ENCODE measurements at places on chromosomes 12 and 14. TPM values are rescaled to one million over a fixed set of nuclear protein-coding genes. Genes with fewer than 3 reads are reported as not detected.

DNA sequence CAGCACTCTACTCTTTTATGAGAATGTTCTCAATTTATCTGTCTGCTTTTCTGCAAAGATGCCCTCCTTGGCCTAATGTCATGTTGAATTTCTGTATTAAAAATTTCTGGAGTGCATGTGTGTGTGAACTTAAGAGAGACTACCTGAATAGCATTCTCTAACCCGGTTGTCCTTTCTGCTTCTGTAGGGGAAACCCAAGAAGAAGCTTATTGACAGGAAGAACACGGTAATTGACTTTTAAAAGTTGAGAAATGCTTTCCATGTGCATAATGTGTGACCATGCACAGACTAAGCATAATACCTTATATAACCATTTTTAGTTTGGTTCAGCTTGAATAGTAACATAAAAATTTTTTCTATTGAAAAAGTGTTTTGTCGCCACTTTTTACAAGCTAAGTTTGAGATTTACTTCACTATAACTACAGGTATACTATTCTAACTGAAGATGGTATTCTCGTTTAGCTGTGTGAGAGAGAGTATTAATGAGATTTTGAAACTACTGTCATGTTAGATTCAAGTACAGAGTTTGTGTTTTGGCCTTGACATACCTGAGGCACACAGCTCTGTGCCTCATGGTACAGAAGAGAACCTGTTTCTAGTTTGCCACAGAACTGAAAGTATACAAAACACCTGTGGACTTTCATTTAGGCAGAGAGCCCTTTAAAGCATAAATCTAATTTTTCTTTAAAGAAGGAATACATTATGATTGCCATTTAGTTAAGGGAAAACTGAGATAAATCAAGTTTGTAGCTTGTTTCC lies 96.8 kb downstream of the TTLL5 start:
- DNase-seq: no peak

DNA sequence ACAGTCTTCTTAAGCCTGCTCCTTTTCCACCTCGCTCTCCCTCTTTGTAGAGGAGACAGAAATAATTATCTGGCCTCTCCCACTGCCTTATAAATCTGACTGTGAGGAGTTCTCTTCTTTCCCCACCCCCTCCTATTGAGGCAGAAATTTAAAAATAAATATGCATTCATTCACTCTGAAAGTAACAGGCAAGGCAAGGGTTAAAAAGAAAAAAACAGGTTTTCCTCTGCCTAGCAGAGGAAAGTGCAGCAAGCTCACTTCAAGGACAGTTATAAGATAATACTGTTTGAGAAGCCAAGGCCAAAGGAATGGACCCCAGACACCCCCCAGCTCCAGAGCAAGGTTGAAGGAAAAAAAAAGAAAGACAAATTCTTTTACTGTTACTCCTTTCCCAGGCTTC lies 56.3 kb downstream of the DHRS2 start:
- no peak for DNase-seq

DNA sequence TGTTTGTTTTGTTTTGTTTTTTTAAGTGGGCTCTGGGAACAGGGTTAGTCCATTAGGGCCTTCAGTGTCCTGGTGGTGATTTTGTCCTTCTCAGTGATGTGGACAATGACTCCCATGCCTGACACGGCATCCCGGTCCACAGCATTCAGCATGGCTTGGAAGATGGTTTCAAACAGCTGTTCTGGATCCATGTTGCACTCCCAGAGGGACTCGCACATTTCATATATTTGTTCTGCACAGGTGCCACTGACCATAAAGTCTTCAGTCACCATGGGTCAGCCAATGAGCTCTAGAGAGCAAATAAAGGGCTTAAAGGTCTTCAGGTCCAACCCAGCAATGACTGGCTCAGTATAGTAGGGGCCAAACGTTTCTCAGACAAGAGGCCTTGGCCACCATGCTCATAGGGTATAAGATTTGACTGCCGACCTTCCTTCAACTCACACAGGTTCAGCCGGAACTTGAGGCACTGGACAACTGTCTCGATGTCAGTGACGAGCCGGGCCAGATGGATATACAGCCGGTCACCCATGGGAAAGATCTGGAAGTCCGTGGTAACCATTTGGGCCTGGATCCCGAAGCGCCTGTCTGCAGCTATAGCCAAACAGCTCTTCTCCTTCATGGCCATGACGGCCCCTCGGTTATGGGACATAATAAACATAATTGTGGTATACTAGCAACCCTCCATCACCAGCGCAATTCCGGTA lies 18.0 kb downstream of the OR10P1 start:
- no peak for DNase-seq

- DNase-seq: no peak
Measured at GRCh38 chr12:50529345-50529744, 24.6 kb downstream of the DIP2B start.

GRCh38 chr12:4134448-4135263 lies 138.9 kb upstream of the CCND2 start:
- no peak for DNase-seq

DNA sequence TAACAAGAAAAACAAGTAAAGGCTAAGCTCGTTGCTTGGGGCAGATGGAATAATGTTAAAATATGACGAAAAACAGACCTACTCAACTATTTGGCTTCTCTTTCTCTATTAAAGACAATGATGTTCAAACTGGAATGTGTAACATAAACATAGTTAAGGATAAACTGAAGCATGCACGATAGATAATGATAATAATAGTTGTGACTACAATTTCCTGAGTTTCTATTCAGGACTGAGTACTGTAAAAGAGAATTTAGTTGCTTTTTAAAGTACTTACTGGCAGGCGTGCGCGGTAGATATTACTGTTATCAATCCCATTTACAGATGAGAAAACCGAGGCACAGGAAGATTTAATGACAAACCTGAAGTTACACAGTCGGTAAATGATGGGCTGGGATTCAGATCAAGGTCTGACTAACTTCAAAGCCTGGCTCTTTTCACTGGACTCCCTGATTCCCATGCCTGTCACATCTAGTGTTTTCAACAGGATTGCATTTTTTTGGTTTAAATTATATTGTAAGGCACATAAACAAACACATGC lies 103.0 kb downstream of the CRADD start:
- no peak for DNase-seq

DNA sequence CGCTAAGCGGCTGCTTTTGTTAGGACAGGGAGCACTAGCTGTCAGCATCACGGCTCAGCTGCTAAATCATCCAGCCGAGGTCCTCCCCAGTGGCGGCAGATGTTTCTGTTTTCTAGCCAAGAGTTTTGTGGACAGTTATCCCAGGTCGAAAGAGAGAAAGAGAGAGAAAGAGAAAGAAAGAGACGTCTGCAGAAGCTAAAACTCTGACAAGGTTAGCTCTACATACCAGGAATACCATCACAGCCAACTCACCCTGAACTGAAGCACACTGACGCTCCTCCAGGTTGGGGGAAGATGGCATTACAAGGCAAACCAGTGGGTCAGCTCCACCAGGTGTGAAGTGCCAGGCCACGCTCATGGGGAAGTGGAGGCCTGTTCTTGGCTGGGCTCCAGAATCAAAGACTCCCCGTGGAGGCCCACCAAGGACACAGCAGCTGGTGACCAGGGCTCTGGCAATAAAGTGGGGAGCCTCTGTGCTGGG lies 64.9 kb upstream of the DICER1 start:
- no peak for DNase-seq

DNA sequence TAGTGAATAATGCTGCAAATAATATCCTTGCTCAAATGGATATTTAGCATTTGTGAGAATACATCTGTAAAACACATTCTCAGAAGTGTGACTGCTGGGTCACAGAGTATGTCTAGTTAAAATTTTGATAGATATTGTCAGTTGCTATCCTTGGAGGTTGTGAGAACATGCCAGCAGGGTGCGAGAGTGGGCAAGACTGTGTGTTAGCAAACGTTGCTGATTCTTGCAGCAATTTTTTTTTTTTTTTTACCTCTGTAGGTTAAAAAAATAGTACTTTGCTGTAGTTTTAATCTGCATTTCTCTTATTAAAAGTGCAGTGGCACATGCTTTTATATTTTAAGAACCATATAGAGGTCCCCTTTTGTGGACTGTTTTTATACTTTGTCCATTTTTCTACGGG lies 4.5 kb upstream of the NYNRIN start:
- no peak for DNase-seq

GRCh38 chr12:48995086-48995879 lies 3.9 kb downstream of the DDN start:
- DNase-seq: peak; percentile 100

The PPP1CC gene
- total RNA-seq: 114 TPM

The ZDHHC17 gene
- 50.4 TPM for total RNA-seq

The GPD1 gene
- under 0.01 TPM for total RNA-seq

The PLEK2 gene
- 1.2 TPM for total RNA-seq

The C12orf60 gene
- 0.59 TPM for total RNA-seq

The ZNF385A gene
- total RNA-seq: 0.88 TPM

The SLC8B1 gene
- 19.5 TPM for total RNA-seq

Measured in osteoblast (primary cell).